ENCODE measurements at places on chromosomes 12 and 14.

GRCh38 chr12:46908936-46909635 is 83.3 kb upstream of the SLC38A4 start:
- no peaks in the 10 kb centered on the region for H3K27me3 ChIP-seq
- H3K4me1 ChIP-seq: peaks cover 4% of the 10 kb centered on the region
- no peak overlapping the region for H3K4me3 ChIP-seq

GRCh38 chr12:13695781-13696180 is 285.6 kb downstream of the GRIN2B start:
- no peak overlapping the region for H3K27ac ChIP-seq
- H3K36me3 ChIP-seq: no peaks in the 10 kb centered on the region
- no peaks in the 10 kb centered on the region for H3K27me3 ChIP-seq
- H3K4me1 ChIP-seq: no peaks in the 10 kb centered on the region
- H3K4me3 ChIP-seq: no peak overlapping the region

- peaks cover 18% of the 10 kb centered on the region for H3K4me1 ChIP-seq
- H3K36me3 ChIP-seq: no peaks in the 10 kb centered on the region
- H3K27ac ChIP-seq: no peak overlapping the region
- DNase-seq: no peak
- no peaks in the 10 kb centered on the region for H3K27me3 ChIP-seq
Observed at GRCh38 chr12:52533686-52534470, 13.7 kb upstream of the KRT5 start.

- no peak for DNase-seq
- no peak overlapping the region for H3K27ac ChIP-seq
- H3K4me3 ChIP-seq: no peak overlapping the region
- H3K27me3 ChIP-seq: no peaks in the 10 kb centered on the region
- no peaks in the 10 kb centered on the region for H3K4me1 ChIP-seq
- no peaks in the 10 kb centered on the region for H3K36me3 ChIP-seq
Observed at GRCh38 chr12:128178966-128179365, 88.0 kb upstream of the TMEM132C start.

GRCh38 chr14:91233936-91234790 is 10.3 kb downstream of the GPR68 start:
- H3K27ac ChIP-seq: no peak overlapping the region
- H3K4me1 ChIP-seq: no peaks in the 10 kb centered on the region
- H3K36me3 ChIP-seq: no peaks in the 10 kb centered on the region
- DNase-seq: no peak
- H3K4me3 ChIP-seq: no peak overlapping the region

DNA sequence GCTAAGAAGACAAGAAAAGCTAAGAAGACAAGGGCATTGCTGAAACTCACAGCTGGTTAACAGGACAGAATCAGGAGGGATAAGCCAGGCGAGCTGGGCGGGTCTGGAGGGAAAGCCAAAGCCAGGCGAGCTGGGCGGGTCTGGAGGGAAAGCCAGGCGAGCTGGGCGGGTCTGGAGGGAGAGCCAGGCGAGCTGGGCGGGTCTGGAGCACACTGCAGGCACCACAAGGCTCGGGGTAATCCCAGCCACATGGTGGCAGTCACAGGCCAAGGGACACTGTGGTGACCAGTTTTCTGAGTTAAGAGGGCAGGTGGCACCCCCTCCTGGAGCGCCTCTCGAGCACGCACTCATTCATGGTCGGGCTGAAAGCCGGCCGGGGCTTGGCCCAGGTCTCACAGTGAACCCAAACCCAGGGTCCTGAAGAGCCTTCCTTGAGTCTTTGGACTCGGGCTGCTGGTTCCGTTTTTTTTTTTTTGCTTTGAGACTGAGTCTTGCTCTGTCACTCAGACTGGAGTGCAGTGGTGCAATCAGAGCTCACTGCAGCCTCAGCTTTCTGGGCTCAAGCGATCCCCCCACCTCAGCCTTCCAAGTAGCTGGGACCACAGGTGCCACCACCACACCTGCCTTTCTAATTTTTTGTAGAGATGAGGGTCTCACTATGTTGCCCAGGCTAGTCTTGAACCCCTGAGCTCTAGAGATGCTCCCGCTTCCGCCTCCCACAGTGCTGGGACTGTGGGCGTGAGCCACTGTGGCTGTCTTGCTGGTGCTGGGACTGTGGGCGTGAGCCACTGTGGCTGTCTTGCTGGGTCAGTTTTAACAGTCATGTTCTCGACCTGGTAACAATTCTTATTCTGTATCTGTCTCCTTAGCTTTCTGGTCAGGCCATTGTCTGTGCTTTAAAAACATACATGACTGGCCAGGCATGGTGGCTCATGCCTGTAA is 40.2 kb downstream of the HSP90AA1 start:
- H3K4me3 ChIP-seq: no peak overlapping the region
- H3K27ac ChIP-seq: peak overlapping the region; percentile 52
- DNase-seq: no peak

- no peak overlapping the region for H3K4me3 ChIP-seq
- no peaks in the 10 kb centered on the region for H3K4me1 ChIP-seq
- H3K27me3 ChIP-seq: no peaks in the 10 kb centered on the region
- H3K36me3 ChIP-seq: no peaks in the 10 kb centered on the region
Observed at GRCh38 chr14:56844406-56845002, 34.2 kb upstream of the OTX2 start.

- no peaks in the 10 kb centered on the region for H3K36me3 ChIP-seq
- DNase-seq: no peak
- peaks cover 15% of the 10 kb centered on the region for H3K4me1 ChIP-seq
- peak overlapping the region; percentile 81 for H3K27ac ChIP-seq
- no peaks in the 10 kb centered on the region for H3K27me3 ChIP-seq
Observed at GRCh38 chr12:116508145-116509121, 50.7 kb upstream of the MAP1LC3B2 start.

- no peak overlapping the region for H3K27ac ChIP-seq
- no peak overlapping the region for H3K4me3 ChIP-seq
- H3K36me3 ChIP-seq: no peaks in the 10 kb centered on the region
- no peak for DNase-seq
Observed at GRCh38 chr12:114045349-114045748, 79.2 kb upstream of the RBM19 start.

GRCh38 chr12:108697905-108698304 is 33.4 kb downstream of the CORO1C start:
- H3K27me3 ChIP-seq: no peaks in the 10 kb centered on the region
- peaks cover 89% of the 10 kb centered on the region for H3K4me1 ChIP-seq
- H3K36me3 ChIP-seq: no peaks in the 10 kb centered on the region
- DNase-seq: no peak
- peak overlapping the region; percentile 66 for H3K27ac ChIP-seq

DNA sequence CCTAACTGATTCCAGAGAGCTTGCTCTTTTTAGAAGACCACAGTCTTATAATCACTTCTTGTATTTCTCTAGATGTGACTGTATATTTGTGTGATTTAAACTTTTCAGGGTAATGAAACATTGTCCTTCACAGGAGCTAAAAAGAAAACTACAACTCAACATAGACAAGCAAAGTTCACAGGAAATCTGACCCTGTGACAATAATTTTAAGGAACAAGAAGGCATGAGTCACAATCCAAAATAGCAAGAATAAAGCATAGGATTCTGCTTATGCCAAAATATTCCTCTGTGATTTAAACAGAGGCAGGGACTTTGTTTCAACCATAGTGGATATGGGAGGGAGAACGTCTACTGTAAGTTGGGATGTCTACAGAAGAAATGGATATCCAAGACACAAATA is 44.3 kb downstream of the GPR65 start:
- H3K36me3 ChIP-seq: no peaks in the 10 kb centered on the region
- no peak overlapping the region for H3K4me3 ChIP-seq
- no peak overlapping the region for H3K27ac ChIP-seq
